Stimulated activated CD4-positive, alpha-beta T cell treated with anti-CD3 and anti-CD28 coated beads, Interleukin-4, amount 100 ng/mL, for 4 hours (primary cell): ENCODE measurements at places on chromosomes 11 and 22.

DNA sequence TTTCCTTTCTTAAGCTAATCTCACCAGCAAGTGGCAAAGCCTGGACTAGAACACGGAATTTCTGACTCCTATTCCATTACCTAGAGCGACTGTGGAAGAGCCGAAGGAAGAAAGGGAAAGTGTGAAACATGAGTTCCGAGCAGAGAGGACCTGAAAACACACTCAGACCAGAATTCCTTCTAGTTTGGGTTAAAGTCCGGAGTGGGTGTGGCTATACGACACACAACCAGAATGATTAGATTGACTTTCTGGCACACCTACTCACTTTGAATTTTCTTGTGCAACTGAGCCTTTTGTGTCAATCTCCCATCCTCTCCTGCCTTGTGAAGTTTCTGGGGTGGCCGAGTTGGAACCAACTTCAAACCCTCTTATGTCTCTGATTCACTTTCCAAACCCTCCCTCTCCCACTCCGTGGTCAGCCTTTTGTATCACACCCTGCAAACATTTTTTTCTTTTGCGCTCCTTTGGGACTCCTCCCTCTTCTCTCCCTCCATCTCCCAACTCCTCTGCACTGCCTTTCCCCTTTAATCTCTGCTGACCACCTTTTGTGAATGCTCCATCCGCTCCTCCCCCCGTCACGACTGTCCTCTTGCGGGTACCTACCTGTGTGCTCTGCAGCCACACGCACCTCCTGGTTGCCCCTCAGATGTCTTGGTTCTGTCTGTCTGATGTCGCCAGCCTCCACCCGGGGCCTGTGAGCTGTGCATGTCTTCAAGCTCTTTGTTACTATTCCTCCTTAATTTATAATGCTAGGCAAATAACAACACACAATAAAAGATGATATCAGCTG is 86.3 kb upstream of the BLID start:
- no peak for DNase-seq

DNA sequence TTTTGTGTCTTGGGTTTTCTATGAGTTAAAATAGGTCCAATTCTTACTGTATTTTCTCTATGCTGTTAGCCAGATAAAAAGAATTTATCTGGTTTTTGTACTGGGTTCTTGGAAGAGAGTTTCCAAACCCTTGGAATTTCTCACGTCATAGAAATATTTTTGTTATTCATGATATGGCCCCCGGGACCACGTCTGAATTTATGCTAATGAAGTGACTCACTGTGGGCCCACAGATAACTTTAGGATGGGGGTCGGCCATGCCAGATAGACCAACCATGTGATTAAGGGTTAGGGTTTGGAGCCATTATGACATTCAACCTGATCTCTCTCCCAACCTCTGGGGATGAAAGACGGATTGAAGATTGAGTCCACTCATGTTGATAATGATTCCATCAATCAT is 35.6 kb upstream of the DDI1 start:
- DNase-seq: no peak

- no peak for DNase-seq
These were observed 2302.2 kb upstream of the RAG2 start for GRCh38 chr11:38900211-38900610.

DNA sequence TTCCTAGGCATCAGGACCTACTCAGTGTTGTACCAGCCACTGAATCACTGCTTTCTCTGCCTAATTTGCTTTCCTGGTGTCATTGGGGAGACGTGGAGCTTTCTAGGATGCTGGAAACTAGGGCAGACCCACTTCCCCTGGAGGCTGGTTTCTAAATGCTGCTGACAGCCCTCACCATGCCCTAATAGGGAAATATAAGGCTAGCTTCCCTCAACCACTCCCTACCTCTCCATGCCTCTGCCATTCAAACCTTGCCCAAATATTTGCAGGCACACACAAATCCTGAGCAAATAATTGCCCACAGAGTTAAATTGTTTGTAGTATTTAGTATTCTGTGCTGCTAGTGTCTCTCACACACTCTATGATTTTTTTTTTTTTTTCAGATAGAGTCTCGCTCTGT is 310.2 kb downstream of the DDX10 start:
- DNase-seq: no peak
